NCI-H2107 (cell line): ENCODE measurements at places on chromosomes 6 and 20.

DNA sequence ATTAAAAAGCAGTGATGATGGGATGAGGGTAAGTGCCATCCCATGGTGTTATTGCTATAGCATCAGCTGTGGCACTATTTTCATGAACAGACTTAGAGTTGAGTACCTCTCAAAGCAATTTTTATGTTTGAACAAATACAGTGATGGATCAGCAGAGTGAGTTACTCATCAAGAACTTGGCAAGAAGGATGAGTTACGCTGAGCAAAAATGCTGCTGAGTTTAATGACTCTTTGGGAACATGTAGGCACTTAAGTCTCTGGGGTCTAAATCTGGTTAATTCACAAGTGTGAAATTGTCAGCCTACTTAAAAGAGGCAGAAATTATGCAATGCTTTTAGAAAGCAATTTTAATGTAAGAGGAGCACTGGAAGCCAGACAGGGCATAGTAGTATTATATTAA is 78.5 kb upstream of the AHI1 start:
- DNase-seq: peak; percentile 15

GRCh38 chr6:15431762-15432483 is 186.1 kb downstream of the JARID2 start:
- no peak for DNase-seq

GRCh38 chr6:155455766-155456165 is at the start of gene NOX3:
Gene NOX3 (minus strand): TSS chr6:155455839. CDS start chr6:155455800, 39 bp downstream.
- DNase-seq: no peak

GRCh38 chr6:84645563-84646266 is 118.7 kb downstream of the TBX18 start:
- no peak for DNase-seq

DNA sequence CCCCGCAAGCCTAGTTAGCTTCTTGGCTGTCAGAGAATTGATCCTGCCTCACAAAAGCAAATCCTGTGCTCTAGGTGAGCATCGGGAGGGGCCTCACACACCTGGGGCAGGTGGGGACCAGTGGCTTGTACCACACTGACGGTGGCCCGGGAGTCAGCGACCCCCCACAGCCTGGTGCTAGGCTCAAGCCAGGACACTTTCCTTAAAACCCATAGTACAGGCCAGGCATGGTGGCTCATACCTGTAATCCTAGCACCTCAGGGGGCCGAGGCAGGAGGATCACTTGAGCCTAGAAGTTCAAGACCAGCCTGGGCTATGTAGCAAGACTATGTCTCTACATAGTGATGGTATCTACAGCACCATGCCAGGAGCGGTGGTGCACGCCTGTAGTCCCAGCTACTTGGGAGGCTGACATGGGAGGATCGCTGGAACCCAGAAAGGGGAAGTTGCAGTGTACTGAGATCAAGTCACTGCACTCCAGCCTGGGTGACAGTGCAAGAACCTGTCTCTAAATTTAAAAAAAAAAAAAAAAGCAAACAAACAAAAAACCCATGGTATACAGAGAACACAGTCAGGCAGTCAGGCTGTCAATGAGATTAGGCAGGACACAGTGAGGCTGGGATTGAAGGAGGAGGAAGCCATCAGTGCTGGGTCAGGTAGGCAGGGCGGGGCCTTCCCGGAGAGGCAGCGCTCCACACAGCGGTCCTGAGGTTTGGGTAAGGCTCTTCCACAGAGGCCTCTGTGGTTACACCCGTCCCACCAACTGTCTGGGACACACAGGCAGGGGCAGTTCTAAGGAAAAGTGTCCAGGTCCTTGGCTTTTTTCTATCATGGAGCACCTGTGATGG is 41.3 kb downstream of the SYNJ2 start:
- DNase-seq: no peak

DNA sequence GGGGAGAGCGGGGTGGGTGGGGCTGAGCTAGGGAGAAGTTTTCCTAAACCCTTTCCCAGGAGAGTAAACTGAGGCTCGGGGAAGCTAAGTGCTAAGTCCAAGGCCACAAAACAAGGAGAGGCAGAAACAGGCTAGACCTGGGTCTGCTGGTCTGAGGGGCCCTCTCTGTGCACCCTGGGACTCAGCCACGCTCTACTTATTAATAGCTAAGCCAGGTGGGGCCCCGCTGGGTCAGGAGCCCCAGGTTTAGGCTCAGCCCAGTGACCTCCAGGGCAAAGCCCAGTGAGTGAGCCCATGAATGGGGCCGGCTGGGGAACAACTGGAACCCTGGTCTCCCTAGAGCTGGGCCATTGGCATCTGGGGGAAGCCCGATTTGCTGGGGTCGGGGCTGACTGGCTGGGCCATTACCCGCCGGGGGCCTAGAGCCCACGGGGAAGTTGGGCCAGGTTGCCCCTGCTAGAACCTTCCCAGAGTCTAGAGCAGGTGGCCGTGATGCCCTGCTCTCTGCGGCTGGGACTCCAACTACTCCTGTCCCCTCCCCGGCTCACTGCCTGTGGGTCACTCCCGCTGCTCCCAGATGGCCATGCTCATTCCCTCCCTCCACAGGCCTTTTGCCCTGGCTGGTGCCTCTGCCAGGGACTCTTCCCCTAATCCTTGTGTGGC is 24.1 kb upstream of the NOL4L start:
- no peak for DNase-seq

DNA sequence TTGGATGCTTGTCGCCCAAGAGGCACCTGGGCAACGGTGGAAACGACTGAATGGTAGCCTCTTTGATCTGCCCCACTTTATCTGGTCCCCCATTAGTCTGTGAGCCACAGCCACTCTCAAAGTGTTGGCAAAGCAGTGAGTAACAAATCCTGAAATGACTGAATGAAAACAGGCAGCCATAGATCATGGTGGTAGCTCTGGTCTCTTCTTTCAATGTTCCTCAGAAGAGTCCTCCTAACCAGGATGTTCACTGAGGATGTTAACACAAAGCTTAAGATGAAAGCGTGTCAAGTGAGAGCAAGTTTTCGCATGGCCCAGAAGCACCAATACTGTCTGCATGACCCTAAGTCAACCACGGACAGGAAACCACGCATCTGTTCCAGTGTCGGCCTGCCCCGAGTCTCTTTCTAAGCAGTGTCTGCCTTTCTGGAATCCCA is 107.3 kb downstream of the IRF4 start:
- DNase-seq: no peak

DNA sequence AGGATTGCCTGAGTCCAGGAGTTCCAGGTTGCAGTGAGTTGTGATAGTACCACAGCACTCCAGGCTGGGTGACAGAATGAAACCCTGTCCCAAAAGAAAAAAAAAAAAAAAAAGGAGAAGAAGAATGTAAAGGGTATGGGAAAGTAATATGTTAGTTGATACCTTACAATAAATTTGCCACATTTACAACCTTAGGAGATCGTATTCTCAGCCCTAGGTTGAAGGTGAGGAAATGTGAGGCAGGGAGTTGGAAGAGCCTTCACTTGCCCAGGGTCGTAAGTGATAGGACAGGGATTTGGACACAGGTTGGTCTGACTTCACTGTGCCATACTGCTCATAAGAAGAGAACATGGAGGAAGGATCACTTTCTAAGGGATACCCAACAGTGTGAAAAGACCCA is 68.6 kb downstream of the BMP6 start:
- DNase-seq: no peak

- no peak for DNase-seq
These were observed 59.0 kb downstream of the THEMIS start for GRCh38 chr6:127841811-127842210.

GRCh38 chr20:36491901-36492617 is 49.3 kb upstream of the MYL9 start:
- DNase-seq: no peak

DNA sequence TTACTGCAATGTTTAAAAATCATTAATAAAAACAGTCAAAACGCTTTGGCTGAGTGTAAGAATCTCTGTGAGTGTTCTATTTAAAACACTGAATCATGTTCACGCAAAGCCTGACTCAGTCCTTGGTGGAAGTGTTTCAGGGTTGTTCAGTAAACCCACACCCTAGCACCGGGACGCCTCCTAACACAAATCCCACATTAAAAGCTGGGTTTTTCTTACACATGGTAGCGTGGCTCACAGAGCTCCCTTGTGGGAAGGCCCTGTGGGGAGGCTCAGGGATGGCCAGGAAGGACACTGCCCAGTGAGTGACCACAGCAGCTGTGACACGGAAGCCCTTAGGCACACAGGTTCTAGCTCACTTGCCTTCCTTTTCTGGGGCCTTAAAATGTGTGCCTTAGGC is 80.2 kb downstream of the GMPR start:
- no peak for DNase-seq

GRCh38 chr6:40286721-40287120 is 300.4 kb downstream of the LRFN2 start:
- no peak for DNase-seq

- peak; percentile 60 for DNase-seq
These were observed 67.6 kb downstream of the NUDT3 start for GRCh38 chr6:34324738-34325444.

DNA sequence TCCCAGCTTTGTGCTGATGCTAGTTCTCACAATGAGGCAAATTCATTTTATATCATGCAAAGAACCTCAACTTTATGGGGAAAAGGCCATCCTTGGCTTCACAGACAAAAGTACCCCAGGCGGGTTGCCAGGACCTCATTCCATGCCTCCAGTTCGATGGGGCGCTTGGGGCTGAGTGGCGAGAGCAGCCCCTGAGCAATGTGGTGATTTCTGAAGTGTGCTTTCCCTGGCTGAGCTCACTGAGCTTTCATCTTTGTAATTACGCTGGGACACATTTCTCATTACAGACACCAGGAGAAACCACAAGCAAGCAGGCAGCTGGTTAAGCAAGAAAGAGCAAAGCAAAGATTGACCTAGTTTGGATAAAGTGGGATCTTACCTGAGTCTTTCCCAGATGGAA is 301.5 kb upstream of the CDH4 start:
- DNase-seq: no peak

- DNase-seq: no peak
These were observed 487 bp upstream of the BMP6 start for GRCh38 chr6:7725412-7725811.

GRCh38 chr20:63342561-63343459 is 18.3 kb downstream of the CHRNA4 start:
- no peak for DNase-seq

- DNase-seq: no peak
These were observed 167.6 kb upstream of the CST7 start for GRCh38 chr20:24781418-24781980.

DNA sequence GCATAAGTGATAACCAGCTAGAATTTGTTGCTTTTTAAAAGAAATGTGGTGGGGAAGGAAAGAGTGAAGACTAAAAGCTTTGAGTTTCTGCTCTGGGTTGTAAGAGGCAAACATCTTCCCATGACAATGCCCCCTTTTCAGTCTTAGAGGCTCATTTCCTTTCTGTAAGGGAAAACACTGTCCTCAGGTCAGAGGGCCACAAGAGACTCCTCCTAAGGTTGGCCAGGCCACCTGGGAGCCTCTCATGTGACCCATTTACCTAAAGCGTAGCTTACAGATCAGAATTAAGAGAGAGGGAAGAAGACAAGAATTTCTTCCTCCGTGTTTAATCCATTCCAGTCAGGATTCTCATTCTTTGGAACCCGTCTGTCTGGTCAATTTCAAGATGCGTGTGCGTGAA is 220.4 kb upstream of the HEY2 start:
- DNase-seq: no peak
